Stimulated activated CD4-positive, alpha-beta T cell treated with anti-CD3 and anti-CD28 coated beads, Interleukin-4, amount 100 ng/mL, for 48 hours (primary cell): ENCODE measurements at places on chromosomes 1 and 21.
A peak's percentile ranks its signal among the peaks of the same experiment; 100 is the strongest.

GRCh38 chr1:26471498-26472319 is 531 bp upstream of the HMGN2 start:
- peak; percentile 34 for DNase-seq

GRCh38 chr1:225655509-225656258 is 2.8 kb upstream of the ENAH start:
- no peak for DNase-seq

GRCh38 chr1:81920245-81920740 is 119.6 kb downstream of the ADGRL2 start:
- no peak for DNase-seq

DNA sequence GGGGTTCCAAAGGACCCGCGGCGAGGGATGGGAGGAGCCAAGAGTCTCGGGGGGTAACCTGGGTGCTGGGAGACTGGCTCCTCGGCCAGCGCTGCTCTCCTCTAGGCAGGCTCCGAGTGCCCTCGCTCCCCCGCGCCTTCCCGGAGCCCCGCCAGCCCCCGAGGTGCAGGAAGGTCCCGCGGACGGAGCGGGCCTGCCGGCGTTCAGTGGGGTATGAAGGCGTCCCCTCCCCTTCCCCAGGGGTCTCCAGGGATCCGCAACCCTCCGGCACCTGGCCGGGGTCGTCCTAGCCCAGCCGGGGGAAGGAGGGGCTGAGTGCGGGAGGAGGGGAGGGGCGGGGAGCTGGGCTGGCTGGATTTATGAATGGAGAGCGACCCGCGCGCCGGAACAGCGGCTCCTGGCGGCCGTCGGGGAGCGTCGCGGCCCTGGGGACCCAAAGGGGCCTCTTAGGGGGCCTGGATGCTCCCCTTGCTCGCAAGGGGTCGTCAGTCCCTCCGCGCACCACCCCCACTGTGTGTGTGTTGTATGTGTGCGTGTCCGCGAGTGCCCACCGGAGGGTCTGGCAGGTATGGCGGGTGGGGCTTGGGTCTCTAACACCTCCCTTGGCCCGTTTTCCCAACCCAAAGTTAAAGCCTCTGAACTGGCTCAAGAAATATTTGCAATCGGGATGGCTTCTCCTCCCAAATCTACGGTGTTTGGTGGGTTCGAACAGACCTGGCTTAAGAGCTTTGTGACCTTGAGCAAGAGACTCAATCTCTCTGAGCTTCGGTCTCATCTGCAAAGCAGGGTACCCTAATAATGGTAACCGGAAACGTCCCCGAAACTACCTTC is 642 bp downstream of the HCRTR1 start:
- peak; percentile 49 for DNase-seq

DNA sequence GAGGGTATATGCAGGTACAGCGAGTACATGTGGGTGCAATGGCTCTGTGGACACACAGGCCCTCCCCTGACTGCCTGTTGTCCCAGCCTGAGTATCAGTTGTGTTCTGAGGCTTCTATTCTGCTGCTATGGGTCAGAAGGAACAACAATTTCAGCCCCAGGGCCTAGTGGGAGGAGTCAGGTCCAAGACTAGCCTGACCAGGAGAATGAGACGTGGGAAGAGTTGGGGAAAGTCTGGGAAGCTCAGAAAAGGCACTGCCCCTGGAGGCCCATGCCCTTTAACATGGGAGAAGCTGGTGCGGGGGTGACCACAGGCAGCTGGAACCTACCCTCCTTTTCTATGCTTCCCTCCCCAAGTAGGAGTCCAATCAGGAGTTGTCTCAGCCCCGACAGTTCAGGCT is 7.7 kb downstream of the IGSF8 start:
- no peak for DNase-seq

DNA sequence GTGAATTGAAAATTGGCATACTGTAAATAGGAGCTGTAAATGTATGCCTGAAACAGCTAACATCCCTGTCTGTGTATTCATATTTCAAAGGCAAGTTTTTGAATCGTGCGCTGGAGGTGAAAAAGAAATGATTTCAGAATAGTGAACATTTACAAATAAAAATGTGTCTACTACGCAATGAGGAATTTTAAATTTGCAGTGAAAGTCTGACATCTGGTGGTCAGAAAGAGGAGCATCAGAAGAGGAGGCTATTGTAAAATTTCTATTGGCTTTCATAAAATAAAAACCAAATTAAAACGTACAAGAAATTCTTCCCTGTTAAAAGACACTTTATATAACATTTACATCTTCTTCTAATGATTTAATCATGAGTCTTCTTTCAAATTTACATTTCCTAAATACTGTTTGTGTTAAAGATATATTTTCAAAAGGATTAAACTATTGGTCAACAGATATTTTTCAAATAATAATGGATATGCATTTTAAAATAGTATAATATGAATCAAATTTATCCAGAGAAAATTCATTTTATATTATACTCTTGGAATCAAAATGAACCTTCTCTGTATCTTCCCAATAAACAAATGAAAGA is 113.7 kb upstream of the RRP15 start:
- no peak for DNase-seq

DNA sequence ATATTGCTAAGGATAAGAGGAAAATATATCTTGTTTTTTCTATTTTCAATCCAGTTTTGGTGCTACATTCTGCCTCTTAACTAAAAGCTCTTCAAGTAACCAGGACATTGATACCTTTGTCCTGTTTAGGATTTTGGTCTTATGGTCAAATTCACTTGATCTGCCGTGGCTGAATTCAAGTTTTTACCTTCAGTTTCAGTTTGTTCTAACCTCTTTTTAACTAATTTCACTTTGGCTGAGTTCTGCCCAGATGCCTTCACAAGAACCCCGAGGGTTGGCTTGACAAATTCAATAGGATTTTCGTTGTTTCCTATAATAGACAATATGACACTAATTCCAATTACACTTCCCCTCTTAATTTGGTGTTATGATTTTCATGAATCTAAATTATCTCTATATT is 84.5 kb upstream of the C1orf21 start:
- DNase-seq, result no peak

DNA sequence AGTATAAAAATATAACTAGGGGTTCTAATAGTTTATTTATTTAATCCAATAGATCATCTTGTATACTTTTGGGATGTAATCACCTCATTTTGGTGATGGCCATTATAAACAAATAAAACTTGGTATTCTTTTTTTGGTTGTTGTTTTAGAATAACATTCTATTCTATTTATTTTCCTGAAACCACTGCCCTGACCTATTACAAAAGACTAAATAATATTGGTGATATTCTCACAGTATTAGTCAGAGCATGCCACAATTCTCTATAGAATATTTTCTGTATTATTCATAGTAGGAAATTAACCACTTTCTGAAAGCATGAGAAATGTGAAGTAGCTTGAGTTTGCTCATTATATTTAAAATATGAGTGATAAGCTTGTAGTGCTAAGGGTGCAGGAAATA is 54.1 kb upstream of the LRRC7 start:
- DNase-seq, result no peak

GRCh38 chr1:19222979-19223824 is 13.1 kb upstream of the UBR4 start:
- DNase-seq, result no peak

DNA sequence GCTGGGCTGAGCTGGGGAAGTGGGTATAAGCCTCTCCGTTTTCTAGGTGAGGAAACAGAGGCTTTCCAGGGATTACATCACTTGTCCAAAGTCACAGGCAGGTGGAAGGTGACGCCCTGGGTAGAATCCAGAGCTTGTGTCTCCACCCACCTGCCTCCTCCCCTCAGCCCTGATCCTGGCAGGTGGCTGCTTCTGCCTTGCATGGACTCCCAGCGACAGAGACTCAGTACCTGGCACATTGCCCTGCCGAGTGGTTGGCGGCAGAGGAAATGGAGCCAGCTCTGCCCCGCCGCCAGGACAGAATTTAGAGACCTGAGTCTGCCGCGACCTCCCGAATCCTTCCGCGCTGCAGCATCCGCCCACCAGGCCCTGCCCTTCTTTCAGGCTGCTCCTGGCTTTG is 2.1 kb downstream of the PLA2G2E start:
- no peak for DNase-seq

GRCh38 chr1:219542828-219543518 is 69.9 kb downstream of the ZC3H11B start:
- DNase-seq, result no peak

- DNase-seq, result no peak
Measured at GRCh38 chr21:42198929-42199867, 19.7 kb upstream of the ABCG1 start.

DNA sequence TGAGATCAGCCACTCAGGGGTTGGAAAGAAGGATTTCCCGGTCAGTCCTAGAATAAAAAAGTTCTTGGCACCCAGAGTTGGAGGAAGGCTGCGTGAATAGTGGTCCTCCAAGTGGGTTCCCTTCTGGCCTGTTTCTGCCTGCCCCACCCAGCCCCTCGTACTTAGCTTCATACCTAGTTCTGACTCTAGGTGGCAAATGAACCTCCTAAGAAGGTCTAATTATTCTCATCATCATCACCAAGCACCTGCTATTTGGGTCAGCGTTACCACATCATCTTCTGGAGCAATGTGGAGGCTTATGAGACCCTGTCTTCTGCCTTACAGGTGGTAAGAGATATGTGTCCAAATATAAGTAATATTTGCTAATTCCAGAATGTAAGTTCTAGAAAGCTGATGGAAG is 35.9 kb upstream of the NFASC start:
- DNase-seq, result no peak

- no peak for DNase-seq
Measured at GRCh38 chr21:28090546-28090945, 902.1 kb downstream of the LTN1 start.

GRCh38 chr1:221886743-221887414 is 145.0 kb upstream of the DUSP10 start:
- DNase-seq, result no peak

GRCh38 chr1:10909697-10910680 is 102.5 kb upstream of the TARDBP start:
- DNase-seq, result peak; percentile 64

GRCh38 chr21:34908419-34909055 is 140.6 kb downstream of the RUNX1 start:
- no peak for DNase-seq

- DNase-seq, result no peak
Measured at GRCh38 chr1:156236164-156236563, 5.8 kb upstream of the BGLAP start.

- no peak for DNase-seq
Measured at GRCh38 chr1:81700728-81701470, 99.8 kb upstream of the ADGRL2 start.

DNA sequence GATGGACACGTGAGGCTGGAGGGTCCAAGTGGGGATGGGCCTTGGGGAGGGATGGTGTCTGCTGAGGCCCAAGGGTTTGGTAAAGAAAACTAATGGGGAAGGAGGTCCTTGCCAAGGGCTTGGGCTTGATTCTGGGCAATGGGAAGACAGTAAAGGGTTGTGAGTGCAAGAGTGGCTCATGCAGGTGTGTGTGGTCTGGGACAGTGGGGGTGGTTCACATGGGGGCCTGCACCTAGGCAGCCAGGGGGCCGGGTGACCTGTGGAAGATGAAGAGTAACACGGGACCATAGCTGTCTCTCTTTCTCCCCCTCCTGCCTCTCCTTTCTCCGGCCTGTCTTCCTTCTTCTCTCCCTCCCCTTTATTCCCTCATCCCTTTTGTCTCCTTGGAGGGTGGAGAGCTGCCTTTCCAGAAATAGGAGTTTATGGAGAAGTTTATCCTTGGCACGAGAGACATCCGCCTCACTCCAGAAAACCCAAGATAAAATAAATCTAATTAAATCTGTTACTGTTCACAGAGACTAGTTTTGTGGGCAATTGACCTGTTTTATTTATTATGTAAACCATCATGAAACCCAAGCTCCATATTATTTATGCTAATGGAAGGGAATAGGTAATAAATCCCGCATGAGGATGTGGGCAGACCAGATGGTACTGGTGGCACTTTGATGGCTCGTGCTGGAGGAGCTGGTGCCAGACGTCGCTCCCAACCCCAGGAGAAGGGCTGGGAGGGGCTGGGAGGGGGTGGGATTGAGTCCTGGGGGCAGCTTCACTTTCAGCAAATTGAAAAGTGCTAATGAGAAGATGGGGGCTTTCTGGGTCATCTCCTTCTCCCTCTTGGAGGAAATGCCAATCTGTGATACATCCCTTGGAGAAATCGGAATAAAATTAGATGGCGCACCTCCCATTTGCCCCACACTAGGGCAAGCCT is 272.9 kb upstream of the CSF3R start:
- no peak for DNase-seq

- peak; percentile 45 for DNase-seq
Measured at GRCh38 chr1:40476924-40477677, at the start of gene ZFP69. Gene ZFP69, plus strand, starts transcription at chr1:40477290. Its CDS starts 2,072 bp downstream, at chr1:40479362.

DNA sequence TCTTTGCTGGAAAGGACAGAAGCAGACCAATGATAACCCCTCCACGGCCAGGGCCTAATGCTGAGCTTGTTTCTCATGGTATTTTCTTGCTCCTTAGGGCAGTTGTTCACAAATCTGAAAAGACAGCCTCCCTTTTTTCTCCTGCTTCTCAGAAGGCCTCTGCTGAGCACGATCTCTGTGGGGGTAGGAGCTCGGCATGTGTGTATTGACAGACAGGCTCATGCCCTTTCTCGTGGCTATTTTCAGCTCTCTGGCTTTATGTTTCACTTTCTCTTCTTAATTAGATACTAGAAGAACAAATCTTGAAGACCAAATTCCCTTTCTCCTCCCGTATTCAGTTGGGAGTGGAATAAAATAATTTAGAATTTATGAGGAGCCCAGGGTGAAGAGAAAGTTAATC is 768 bp upstream of the RIIAD1 start:
- DNase-seq, result no peak

GRCh38 chr21:43731891-43732711 is 13.2 kb downstream of the PDXK start:
- DNase-seq, result no peak

DNA sequence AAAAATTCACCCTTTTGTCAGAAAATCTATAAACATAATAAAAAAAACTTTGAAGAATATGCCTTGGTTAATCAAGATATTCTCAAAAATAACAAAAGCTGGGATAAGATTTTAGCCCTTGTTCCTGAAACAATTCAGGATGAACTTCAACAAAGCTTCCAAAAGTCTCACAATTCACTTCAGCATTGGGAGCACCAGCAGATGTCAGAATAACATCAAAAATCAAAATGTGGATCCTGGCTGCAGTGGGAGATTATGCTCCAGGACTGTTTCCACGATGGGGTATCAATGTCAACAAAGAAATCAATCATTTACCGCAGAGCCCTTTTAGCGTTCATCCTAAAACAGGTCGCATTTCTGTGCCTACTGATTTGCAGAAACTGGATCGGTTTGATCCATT is 35.2 kb downstream of the ZNF670 start:
- DNase-seq, result no peak

GRCh38 chr1:79235301-79236002 is 228.9 kb upstream of the ADGRL4 start:
- DNase-seq, result no peak

GRCh38 chr1:70442490-70442889 is 31.4 kb downstream of the CTH start:
- DNase-seq, result no peak

- no peak for DNase-seq
Measured at GRCh38 chr1:243213045-243213787, 41.9 kb downstream of the CEP170 start.
